ENCODE measurements at places on chromosomes 6 and 20. TPM values are rescaled to one million over a fixed set of nuclear protein-coding genes. Genes with fewer than 3 reads are reported as not detected.

DNA sequence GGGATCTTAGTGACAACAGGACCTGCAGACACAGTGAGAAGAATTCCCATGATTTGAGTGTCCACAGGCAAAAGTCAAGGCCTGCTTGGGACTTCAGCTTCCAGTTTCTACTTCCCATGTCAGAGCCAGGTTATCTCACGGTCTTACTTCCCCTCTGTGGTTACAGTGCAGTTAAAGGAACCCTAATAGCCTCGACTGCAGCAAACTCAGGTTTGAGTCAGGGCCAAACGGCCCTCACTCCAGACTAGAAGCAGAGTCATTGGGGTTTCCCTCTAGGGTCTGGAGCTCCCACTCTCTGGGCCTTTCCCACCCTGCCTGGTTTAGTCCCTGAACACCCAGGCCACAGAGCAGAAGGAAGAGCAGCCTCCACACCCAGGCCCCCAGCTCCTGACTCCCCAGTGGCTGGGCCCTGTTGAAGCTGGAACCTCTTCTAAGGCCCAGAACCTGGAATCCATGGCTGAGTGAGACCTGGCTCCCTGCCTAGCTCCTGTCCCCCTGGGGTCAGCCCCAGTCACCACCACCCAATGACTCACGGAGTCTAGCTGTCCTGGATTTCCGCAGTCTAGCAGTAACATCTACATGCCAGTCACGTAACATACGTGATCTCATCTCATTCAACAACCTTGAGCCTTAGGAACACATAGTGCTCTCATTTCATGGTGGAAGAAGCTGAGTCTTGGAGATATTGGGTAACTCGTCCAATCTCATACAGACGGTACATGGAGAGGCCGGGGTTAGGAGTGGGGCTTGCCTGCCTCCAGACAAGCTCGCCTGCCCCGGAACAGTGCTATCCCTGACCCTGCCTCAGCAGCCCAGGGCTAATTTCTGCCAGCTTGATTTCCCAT is 9.2 kb upstream of the GHRH start:
- DNase-seq: no peak

GRCh38 chr6:132392270-132392646 is 9.0 kb downstream of the MOXD1 start:
- DNase-seq: no peak

- no peak for DNase-seq
These were observed 121.6 kb upstream of the BEND6 start for GRCh38 chr6:56833127-56833791.

TRIM31 gene
- 4.0 TPM for total RNA-seq

SLC17A3 gene
- total RNA-seq: 0.68 TPM
